ENCODE measurements at places on chromosomes 4 and X.

DNA sequence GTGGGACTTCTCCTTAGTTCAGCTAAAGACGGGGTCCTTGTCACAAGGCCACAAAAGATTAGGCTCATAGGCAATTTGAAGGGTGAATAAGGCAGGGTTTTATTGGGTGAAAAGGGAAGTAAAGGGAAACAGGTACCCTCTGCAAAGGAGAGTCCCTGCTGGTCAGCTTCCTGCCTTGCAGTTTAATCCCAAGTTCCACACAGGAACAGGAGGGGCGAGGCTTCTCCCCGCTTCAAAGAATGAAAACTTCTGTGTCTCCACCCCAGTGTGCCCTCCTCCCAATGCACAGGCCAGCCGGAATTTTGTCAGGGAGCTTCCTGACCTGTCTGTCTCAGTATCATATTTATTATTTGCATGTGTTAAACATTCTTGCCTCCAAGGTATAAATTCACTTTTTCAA, 37.1 kb downstream of the ITM2A start:
- no peaks in the 10 kb centered on the region for H3K27me3 ChIP-seq
- H3K36me3 ChIP-seq, result no peaks in the 10 kb centered on the region
- no peaks in the 10 kb centered on the region for H3K4me1 ChIP-seq
- H3K4me3 ChIP-seq, result no peak overlapping the region
- no peak overlapping the region for H3K27ac ChIP-seq

GRCh38 chrX:149571770-149572169, 15.5 kb downstream of the MAGEA9B start:
- H3K27ac ChIP-seq, result no peak overlapping the region
- H3K27me3 ChIP-seq, result no peaks in the 10 kb centered on the region
- H3K4me3 ChIP-seq, result no peak overlapping the region
- no peaks in the 10 kb centered on the region for H3K36me3 ChIP-seq
- H3K4me1 ChIP-seq, result no peaks in the 10 kb centered on the region

GRCh38 chrX:138020941-138021340, 455.0 kb downstream of the ZIC3 start:
- H3K4me1 ChIP-seq, result no peaks in the 10 kb centered on the region
- H3K27me3 ChIP-seq, result no peaks in the 10 kb centered on the region
- H3K27ac ChIP-seq, result no peak overlapping the region
- no peaks in the 10 kb centered on the region for H3K36me3 ChIP-seq
- no peak overlapping the region for H3K4me3 ChIP-seq

DNA sequence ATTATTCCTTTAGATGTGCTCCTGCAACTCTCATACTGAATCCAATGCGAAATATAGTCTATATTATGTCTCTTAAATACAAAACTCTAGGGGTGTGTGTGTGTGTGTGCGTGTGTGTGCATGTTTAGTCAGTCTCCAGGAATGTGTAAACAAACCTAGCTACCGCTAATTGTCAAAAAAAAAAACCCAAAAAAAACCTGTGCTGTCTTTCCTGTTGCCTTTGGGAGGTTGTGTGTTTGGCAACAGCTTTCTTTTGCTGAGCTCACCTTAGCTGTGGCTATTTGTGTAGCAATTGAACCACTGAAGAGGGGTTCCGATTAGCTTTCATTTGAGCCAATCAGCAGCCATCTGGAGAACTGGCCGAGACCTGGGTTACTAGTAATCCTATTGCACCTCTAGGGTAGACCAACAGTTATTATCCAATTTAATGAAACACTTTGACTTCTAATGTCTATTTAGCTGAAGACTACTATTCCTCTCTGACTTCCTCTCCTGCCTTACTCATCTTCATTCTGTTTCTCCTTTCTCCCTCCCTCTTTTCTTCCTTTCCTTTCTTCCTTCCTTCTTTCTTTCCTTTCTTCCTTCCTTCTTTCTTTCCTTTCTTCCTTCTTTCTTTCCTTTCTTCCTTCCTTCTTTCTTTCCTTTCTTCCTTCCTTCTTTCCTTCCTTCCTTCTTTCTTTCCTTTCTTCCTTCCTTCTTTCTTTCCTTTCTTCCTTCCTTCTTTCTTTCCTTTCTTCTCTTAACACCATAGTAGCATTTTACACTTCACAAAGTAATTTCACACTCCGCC, 471.1 kb downstream of the GBA3 start:
- DNase-seq, result no peak
- no peak overlapping the region for H3K27ac ChIP-seq
- H3K4me1 ChIP-seq, result no peaks in the 10 kb centered on the region
- no peaks in the 10 kb centered on the region for H3K27me3 ChIP-seq
- no peak overlapping the region for H3K4me3 ChIP-seq

DNA sequence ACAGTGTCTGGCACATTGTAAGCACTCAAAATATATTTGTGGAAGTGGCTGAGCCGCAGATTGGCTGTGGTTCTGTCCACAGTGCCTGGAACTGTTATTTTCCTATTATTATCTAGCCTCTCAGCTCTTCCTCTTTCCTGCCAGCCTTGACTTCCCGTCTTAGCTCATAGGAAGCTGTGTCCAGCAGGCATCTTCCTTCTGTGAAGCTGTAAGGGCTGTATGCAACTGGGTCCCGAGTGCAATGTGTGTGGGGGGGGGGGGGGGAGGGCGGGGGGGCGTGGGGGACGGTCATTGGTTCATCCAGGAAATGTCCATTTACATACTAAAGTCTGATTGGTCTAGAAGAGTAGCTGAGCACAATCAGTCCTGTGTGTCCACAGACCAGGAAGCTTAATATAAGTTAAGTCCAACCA, 210.7 kb downstream of the PDGFRA start:
- no peak overlapping the region for H3K27ac ChIP-seq
- DNase-seq, result no peak
- H3K36me3 ChIP-seq, result no peaks in the 10 kb centered on the region
- H3K4me3 ChIP-seq, result no peak overlapping the region
- no peaks in the 10 kb centered on the region for H3K4me1 ChIP-seq
- no peaks in the 10 kb centered on the region for H3K27me3 ChIP-seq

Data from naive thymus-derived CD4-positive, alpha-beta T cell (primary cell).